ENCODE measurements at places on chromosomes 2 and 18.

GRCh38 chr2:38735999-38736320 is 15.2 kb downstream of the SRSF7 start:
- no peak for DNase-seq

DNA sequence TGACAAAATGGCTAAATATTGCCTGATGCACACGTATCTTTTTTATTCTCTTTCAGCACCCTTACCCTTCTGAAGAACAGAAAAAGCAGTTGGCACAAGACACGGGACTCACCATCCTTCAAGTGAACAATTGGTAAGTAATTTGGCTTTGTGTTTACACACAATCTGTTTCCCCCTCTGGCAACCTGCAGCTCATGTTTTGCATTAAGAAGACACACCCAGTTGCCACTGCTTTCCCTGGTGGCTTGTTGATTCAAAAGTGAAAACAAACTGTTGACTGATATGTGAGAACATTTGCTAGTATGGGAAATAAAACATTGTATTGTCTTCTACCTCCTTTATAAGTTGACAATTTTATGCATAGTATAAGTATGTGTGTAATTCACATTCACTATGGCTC is 113.0 kb downstream of the MEIS1 start:
- DNase-seq = no peak

GRCh38 chr2:12070581-12070980 is 324.1 kb downstream of the LPIN1 start:
- DNase-seq = no peak

DNA sequence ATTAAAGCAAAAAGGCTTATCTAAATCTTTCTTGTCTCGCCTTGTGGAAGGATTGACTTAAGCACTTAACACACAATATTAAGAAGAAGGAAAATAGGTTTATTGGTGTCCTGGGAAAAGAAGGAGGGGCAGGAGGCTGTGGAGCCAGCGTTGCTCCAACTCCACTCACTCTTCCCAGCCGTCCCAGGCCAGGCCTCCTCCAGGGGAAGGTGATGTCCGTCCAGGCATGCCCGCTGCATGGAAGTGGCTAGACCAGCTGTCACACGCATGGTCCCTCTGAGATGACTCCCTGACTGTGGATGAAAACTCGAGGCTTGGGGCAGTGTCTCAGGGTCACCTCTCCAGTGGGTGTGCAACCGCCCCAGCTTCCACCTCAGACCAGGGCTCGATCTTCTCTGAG is 281.1 kb downstream of the GALR1 start:
- no peak for DNase-seq

- DNase-seq = no peak
Measured at GRCh38 chr2:82993609-82994008, 1465.5 kb downstream of the SUCLG1 start.

DNA sequence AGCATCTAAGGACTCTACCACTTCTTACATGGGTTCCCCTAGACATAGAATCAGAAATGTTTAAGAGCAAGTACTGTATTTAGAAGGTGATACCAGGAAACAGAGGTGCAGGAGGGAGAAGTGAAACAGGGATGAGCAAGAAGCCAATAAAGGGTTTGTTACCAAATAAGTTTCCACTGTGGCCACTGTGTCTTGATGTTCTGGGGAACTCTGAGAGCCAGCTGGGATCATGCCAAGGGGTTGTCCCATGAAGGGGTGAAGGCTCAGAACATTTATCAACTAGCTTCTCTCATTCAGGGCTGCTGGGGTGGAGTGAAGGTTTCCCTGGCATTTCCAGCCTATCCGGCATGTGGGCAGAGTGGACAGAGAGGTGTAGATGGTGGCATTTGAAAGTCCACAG is 147.1 kb upstream of the SH3BP4 start:
- no peak for DNase-seq

DNA sequence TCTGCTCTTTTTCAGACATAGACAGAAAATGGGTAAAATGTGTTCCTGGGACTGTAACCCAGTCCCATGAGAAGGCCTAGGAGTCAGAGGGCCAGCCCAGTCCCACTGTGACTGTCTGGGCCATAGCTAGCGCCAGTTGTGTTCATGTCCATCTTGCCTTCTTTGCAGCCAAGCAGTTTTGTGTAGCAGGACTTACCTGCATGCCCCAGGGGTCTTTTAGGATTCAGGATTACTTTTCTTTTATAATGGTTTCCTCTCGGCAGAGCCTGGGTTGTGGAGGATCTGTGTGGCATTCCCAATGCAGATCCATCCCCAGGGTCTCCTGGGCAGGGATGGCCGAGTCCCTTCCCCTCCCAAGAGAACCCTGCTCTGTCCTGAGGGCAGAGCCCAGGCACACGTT is 90.8 kb downstream of the FHOD3 start:
- no peak for DNase-seq
